DMS53 (cell line): ENCODE measurements at places on chromosomes 5 and 9.
A peak's percentile ranks its signal among the peaks of the same experiment; 100 is the strongest.

GRCh38 chr5:136028782-136029742 lies at the start of gene TGFBI:
TGFBI (plus strand) TSS chr5:136028988; CDS start chr5:136029056, 68 bp downstream.
- peak; percentile 82 for DNase-seq

DNA sequence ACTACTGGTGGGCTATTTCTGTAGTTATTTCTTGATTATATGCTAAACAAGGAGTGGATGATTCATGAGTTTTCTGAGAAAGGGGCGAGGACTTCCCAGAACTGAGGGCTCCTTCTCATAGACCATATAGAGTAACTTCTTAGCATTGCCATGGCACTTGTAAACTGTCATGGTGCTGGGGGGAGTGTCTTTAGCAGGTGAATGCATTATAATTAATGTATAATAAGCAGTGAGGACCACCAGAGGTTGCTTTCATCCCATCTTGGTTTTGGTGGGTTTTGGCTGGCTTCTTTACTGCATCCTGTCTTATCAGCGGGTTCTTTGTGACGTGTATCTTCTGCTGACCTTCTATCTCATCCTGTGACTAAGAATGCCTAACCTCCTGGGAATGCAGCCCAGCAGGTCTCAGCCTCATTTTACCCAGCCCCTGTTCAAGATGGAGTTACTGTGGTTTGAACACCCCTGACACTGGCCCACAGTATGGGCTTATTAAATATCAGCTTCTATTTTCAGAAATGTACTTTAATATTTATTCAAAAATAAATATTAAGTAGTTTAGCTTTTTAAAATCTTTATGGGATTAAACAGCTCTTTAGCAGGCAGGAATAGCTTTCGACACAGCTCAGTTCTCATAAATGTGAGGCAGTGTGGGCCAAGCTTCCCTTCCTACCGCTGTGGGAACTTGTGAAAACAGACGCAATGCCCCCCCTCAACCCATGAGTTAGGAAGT lies 44.4 kb downstream of the GALNT12 start:
- DNase-seq: no peak

DNA sequence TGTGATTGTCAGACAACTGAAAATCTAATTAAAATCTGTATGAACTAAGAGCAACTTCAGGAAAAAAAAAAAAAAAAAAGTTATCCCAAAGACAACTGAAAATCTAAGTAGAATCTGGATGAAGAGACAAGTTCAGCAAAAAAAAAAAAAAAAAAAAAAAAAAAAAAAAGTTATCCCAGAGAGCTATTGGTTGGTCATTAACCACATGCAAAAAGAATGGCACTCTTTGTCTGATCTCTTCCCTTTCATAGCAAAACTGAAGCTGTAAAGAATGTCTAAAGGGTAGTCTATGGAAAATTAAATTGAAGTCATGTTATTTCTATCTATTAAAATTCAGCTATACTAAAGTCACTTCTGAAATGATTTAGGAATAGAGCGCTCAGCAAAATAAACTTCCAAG lies 32.9 kb downstream of the STRBP start:
- no peak for DNase-seq

GRCh38 chr9:90070931-90071660 lies 466.3 kb downstream of the GADD45G start:
- DNase-seq: no peak

DNA sequence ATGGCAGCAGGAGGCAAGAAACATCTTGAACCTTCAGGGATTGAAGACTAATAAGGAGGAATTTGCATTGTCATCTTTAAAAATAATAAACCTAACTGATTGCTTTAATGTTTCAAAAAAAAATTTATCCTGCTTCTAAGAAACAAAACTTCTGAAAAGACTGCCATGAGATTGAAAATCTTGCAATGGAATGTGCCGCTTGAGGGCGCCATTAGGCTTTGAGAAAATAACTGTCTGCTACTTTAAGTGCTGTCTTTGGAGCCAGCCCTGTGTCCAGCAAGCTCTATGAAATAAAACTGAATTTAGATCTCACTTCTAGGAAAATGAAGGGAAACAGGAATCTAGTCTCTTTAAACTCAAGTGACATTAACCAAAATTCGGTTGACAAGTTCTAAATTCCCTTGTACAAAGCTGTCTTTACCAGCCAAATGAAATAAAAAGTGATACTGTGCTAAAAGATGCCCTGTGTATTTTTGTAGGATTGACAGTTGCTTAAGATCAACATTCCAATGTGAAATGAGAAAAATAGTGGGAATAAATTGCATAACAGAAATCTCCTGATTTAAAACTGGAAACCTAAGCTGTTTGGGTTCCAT lies 79.4 kb downstream of the ESM1 start:
- DNase-seq: peak; percentile 79

DNA sequence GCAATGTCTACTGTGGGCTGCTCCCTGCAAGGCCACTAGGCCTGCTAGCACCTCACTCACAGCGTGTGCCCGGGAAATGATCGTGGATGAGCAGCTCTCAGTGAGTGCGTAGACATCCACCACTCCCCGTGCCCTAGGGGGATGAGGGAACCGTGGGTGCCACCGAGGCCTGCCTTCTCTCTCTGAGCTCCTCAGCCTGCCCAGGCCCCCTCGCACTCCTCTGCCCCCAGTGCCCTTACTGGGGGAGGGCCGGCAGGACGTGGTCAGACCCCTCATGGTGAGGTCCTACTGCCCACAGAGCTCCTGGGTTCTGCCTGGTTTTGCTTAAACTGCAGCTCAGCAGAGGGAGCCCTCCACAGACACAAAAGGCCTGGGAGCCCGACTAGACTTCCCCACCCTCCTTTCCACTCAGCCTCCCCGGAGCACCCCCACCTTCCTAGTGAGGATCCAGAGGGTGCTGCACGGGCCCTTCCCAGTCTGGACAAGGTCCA lies 220.0 kb downstream of the CACNA1B start:
- no peak for DNase-seq

DNA sequence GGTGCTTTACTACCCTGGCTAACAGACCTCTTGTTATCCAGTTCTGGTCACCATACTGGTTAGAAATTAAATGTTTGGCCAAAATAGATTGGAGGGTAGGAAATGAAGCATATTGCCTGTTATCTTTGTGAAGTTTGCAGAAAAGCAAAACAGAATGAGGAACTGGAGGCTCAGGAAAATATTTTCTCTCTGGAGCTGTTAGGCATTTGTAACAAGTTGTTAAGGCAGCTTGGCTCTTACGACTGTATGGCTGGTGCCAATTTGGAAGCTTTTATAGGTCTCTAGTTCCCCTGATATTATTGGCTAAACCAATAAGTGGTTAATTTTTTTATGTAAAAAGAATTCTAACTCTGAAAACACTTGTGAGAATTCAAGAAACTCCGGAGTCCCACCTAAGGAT lies 35.8 kb downstream of the CDH6 start:
- DNase-seq: no peak
